ENCODE measurements at places on chromosomes 2 and 18. TPM values are rescaled to one million over a fixed set of nuclear protein-coding genes. Genes with fewer than 3 reads are reported as not detected.

GRCh38 chr18:55795101-55795669 is 207.2 kb upstream of the TCF4 start:
- H3K36me3 ChIP-seq, result peaks cover 18% of the 10 kb centered on the region
- H3K27me3 ChIP-seq, result no peaks in the 10 kb centered on the region
- peaks cover 5% of the 10 kb centered on the region for H3K4me1 ChIP-seq
- DNase-seq, result no peak

Gene HNMT
- 2.8 TPM for total RNA-seq

DNA sequence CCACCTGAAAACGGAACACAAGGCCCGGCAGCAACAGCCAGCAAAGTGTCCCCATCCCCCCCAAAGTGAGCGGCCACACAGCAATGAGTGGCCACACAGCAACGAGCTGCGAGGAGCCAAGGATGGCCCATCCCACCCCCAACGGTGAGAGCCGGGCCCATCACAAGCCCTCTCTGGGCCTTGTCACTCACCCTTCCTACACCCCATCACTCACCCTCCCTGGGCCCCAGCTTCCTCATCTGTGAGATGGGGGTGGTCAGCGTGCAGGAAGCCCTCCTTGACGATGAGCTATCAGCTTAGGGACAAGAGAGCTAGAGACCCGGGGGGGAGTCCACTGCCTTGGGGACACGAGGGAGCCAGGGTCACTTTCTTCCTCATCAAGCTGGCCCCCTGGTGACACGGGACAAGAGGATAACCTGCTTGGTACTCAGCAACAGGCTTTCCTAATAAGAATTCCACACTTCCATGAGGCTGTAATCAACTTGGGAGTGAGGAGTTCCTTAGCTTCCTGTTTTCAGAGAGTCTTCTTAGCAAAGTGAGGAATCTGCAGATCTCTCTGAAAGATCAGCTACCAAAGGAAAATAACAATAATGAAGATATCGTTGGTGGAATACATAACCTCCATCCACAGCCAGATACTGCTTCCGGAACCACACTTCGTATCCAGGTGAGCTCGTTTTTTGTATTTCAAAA is 92.8 kb downstream of the HDAC4 start:
- H3K4me3 ChIP-seq, result no peak overlapping the region
- 0 out of 2 replicates have a peak overlapping the region, but pooled peaks have one; percentile 13 for H3K27ac ChIP-seq
- H3K36me3 ChIP-seq, result no peaks in the 10 kb centered on the region
- DNase-seq, result no peak
- no peaks in the 10 kb centered on the region for H3K27me3 ChIP-seq
- peaks cover 22% of the 10 kb centered on the region for H3K4me1 ChIP-seq

Gene MAP3K19
- not detected for total RNA-seq

DNA sequence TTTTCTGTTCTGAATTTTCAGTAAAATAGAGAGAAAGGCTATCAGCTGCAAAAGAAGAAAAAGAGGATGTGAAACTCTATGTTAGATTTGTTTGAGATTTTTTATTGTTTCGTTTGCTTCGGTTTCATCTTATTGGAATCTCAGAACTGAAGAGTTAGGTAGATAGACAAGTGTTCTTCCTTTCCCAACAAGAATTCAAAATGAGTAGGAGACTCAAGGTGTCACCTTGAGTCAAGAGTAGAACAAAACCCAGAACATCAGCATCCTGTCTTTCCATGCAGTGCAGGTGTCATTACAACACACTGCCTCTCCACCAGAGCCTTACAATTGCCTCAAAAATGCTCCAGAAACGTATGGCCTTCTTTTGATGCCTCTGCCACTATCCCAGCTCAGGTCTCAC is 21.1 kb downstream of the NBAS start:
- H3K4me3 ChIP-seq, result no peak overlapping the region
- no peak overlapping the region for H3K27ac ChIP-seq
- H3K36me3 ChIP-seq, result peaks cover 31% of the 10 kb centered on the region
- no peaks in the 10 kb centered on the region for H3K27me3 ChIP-seq

- no peaks in the 10 kb centered on the region for H3K27me3 ChIP-seq
- no peaks in the 10 kb centered on the region for H3K4me1 ChIP-seq
- no peak overlapping the region for H3K27ac ChIP-seq
- peaks cover 63% of the 10 kb centered on the region for H3K36me3 ChIP-seq
- H3K4me3 ChIP-seq, result no peak overlapping the region
Measured at GRCh38 chr18:2588666-2589344, 17.4 kb downstream of the NDC80 start.

GRCh38 chr2:127069536-127069935 is 37.4 kb downstream of the BIN1 start:
- DNase-seq, result no peak
- H3K4me3 ChIP-seq, result no peak overlapping the region
- peaks cover 4% of the 10 kb centered on the region for H3K36me3 ChIP-seq
- no peak overlapping the region for H3K27ac ChIP-seq
- 0 out of 2 replicates have a peak, but pooled peaks cover 5% of the 10 kb centered on the region for H3K4me1 ChIP-seq

Gene ABCG8
- total RNA-seq, result 0.25 TPM

Gene RNF181
- total RNA-seq, result 95.4 TPM

Gene COL3A1
- 0.76 TPM for total RNA-seq

Gene SCYGR4
- total RNA-seq, result not detected

All from WTC11 (cell line).